Osteoblast (primary cell): ENCODE measurements at places on chromosomes 6 and 20.

- peak; percentile 57 for DNase-seq
Observed at GRCh38 chr20:41057999-41058673, 29.5 kb downstream of the TOP1 start.

DNA sequence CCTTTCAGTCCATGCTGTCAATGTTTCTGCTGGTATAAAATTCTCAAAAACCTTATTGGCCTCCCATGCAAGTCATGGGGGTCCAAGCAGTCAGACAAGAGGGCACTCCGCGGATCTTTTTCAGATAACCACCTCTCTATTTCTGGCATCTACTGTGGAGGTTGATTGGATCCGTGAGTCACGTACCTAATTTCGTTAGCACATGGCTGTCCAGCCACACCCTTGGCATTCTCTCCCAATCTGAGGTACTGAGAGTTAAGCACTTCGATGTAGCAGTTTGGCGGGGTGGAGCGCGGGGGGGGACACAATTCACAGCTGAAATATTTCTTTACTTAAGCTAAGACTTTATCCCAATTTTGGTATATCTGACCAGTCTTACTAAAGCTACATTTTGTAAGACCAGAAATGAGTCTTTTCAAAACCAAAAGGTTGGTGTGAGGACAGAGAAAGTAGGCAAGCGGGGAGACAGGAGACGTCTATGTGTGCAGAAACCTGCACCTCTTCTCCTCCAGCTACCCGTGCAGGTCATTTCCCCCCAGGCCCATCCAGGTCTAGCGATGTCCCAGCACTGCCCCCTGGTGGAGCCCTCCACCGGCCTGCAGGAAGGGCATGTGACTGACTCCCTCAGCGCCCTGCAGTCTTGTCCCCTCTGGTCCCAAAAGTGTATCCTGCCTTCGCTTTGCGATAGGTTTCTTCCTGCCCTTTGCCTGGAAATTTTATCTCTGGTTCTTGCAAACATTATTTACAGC, 113.1 kb downstream of the ADAT2 start:
- DNase-seq: no peak

GRCh38 chr20:19911810-19912382, 105.3 kb upstream of the NAA20 start:
- no peak for DNase-seq

DNA sequence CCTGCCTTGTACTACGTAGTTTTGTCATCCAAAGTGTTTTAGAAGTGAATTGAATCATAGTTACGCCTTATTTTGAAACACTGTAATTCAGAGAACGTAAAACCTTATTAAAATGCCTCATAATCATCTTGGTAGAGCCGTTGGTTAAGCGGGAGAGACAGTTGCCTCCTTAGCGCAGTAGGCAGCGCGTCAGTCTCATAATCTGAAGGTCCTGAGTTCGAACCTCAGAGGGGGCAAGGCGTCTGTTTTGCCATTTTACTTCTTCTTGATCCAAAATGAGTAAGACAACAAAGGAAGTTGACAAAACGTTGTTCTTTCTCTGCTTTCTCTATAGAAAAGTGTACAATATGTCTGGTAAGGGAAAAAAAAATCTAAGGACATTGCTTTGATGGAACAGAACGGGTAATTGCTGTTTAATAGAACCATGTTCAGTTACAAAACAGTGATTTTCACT, 20.7 kb upstream of the TRIM27 start:
- DNase-seq: no peak

DNA sequence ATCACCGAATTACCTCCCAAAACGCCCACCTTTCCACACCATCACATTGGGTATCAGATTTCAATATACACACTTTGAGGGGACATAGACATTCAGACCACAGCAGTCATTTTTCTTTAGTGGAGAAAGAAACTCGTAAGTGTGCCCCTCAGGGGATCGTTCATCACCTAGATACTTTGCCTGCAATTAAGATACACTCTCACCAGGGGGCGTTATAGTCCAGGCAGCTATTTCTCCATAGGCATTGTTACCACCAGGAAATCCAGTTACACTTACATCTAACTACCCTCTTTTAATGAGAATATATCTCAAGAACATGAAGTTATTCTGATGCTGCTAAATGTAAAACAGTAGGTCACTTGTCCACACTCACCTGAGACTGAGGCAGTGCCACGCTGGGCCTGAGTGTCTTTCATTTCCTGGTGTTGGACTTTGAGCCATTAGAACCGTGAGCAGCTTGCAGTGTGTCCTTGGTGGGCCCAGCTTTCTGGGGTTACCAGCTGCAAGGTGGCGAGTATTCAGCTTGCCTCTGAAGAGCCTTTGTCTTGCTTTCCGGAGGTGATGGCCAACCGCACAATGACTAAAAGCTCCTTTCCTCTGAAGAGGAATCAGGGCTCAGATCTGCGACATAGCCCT, 35.1 kb upstream of the UNC93A start:
- no peak for DNase-seq

DNA sequence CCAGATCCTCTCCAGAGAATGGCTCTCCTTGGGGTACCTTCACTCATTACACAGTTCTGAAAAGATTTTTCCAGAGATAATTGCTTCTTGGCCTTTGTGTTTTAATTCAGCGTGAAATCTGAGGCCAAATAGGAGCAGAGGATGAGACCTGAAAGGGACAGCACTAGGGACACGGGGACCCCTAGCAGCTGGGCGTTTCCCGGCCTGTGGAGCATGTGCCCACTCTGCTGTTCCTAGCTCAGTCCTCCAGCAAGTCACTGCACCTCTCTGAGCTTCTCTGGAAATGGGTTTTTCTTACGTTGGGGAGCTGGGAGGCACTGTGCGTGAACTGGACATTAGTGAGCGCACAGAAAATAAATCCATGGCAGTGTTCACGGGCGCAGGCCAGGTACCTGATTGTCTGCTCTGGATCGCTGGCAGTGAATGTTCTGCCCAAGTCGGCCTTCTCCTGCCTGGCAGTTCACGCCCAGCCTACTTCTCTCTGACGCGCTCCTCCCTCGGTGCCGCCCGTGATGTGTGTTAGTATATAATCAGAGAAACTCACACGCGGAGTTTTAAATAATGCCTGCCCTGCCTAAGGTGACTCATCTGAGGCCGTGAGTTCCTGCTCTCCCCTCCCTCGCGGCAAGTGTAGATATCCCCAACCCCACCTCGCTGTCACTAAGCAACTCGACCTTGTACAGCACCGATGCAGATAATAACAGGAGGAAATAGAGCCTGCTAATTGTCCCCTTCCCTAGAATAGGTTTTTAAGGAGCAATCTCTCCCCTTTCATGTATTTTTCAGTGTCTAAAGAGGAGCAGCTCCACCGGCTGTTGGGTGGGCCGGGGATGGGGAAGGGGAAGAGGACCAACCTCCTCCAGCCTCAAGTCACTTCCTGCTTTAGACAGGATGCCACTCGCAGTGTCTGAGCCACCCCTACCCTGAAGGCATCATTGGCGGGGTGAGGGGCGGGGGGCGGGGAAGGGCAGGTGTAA, 2.7 kb upstream of the TUBB2A start:
- DNase-seq: peak; percentile 78

DNA sequence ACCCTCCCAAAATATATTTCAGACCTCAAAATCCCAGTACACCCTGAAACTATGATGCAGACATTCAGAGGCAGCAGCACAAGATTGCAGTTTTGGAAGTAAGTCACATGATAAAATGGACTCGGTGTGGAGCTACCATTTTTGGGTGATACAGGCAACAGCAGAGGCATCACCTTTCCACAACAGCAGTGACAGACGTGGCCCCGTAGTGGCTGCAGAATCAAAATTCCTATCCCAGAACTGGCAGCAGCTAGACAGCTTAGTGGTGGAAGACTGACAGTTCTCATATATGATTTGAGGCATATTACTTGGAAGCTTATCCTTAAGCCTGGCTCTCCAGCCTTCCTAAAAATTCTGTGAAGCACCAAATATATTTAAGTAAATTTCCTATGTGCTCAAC, 19.9 kb downstream of the PLN start:
- no peak for DNase-seq
